ENCODE measurements at places on chromosomes 6 and 20.

- DNase-seq = no peak
These were observed 72.3 kb upstream of the IPCEF1 start for GRCh38 chr6:154428897-154429296.

GRCh38 chr6:21454262-21454661 is 139.3 kb upstream of the SOX4 start:
- DNase-seq = no peak

- no peak for DNase-seq
These were observed 248.7 kb upstream of the JAG1 start for GRCh38 chr20:10922506-10922905.

DNA sequence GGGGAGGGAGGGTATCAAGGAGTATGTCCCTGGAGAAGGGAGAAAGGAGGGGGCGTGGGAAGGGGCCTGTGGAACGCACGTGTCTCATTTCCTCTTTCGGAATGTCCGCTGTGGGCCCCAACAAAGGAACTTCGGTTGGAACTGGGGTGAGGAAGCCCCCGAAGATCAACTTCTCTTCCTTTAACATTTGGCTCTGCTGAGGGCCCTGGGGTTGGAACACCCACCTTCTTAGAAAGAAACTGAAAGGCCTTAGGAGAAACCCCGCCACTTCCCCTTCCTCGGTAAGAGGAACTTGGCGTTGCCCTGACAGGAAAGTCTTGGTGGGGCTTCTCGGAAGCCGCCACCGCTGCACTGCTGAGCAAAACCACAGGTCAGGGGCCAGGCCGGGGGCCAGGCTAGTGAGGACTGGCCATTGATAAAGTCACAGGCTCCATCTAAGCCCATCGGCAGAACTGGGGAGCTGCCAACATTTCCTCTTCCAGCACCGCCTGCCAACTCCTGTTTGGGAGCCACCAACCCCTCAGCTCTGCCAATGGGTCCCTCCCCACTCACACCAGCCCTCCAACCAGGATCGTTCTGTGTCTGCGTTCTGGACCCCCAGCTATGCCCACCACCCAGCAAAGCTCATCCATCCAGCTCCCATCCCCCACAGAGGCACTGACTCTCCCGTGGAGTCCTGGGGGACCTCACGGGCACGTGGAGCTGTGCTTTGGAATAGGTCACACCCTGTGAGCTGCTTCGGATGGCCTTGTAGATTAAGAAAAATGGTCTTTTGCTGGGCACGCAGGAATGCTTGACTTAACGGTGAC is 44.8 kb downstream of the FGD2 start:
- no peak for DNase-seq

DNA sequence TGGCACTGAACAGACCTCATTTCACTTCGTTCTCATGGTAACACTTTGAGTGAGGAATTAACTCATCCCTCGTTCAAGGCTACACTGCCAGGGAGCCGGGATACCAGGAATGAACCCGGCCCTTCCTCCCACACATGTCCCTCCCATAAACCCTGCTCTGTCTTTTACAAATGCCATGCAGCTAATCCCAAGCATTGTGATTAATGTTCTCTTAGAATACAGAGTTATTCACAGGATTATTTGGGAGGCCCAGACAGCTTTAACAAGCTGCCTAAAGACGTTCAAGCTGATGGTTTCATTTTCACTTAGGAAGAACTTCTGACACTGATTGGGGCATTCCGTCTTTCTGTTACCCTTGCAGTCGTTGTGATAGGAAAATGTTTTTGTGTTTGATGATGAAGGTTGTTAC is 42.5 kb upstream of the CD83 start:
- no peak for DNase-seq

DNA sequence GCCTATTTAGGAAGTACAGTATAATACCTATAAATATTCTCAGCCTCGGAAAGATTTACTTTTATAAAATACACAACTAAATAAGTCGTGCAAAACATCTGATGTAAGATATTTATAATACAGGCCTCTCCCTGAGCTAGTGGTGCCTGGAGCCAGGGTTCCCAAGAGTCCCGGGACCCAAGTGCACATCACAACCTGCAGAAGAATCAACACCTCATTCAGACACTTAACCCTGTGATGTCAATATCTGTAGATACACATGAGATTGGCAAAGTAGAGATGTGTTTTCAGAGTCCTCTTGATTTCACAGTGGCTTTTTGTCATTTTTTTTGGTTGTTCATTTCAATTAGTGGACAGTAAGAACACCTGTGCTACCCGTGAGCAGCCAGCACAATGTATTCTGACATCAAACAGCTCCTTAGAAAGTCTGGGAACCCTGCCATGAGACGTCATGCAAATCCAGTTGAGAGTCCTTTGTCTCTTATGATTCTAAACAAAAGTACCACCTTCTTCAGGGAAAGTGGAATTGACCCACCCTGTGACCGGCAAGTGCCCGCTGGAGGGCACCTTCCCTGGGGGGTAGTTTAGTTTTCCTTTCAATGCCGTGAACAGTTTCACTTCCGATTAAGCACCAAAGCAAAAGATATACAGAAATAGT is 101.6 kb downstream of the DACT2 start:
- DNase-seq = no peak

GRCh38 chr6:146202570-146202969 is 173.7 kb downstream of the GRM1 start:
- DNase-seq = no peak

DNA sequence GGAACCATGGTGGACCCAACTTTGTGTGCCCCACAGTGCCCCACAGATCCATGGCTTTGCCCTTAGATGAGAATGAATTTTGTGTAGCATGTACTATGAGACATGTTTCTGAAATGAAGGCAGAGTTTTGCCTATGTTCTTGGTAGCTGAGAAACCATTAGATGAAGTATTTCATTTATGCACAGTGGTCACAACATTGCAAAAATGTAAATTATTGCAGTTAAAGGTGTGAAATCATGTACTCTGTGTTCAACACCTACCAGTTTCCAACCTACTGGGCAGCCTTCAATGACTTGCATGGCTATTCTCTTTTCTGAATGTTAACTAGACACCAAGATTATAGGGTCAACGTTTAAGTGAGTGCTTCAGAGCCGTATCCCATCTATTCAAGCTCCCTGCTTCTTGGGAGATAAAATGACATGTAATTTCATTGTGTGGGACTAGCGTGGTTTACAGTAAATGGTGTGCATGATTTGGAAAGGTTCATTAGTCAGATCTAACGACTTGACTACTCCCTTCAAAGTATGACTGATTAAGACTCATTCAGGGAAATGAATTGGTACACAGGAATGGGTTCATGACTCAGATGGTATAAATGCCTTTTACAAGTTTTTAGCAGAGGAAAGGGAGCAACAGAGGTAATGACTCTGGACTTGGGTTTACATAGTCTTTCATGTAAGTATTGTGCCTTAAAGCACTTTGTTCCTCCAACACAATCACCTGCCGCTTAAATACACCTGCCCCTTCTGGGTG is 106.1 kb upstream of the AKIRIN2 start:
- DNase-seq = no peak

DNA sequence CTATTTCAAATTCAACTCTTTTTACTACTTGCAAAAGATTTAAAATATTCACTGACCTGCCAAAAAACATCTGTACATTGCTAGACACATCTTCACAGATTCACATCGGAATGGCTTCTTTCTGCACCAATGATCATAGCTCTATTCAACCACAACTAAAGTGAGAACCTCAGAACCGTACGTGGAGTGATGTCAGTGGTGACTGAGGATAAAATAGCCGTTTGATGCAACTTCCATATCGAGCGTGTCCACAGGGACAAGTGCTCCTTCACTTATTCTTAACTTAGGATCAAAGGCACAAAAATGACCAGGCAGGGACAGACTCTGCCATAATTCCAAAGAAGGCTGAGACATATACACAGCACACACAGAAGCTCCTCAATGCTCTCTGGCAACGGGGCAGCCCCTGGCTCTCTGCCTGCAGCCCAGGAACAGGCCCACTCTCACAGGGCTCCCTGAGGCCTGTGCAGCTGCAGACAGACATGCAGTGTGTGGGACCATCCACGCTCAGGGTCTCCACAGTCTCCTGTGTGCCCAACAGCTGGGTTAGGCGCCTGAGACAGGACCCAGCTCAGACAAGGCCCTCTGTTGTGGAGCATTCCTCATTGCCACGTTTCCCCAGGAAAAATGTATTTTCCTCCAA is 22.8 kb downstream of the FYN start:
- DNase-seq = no peak

DNA sequence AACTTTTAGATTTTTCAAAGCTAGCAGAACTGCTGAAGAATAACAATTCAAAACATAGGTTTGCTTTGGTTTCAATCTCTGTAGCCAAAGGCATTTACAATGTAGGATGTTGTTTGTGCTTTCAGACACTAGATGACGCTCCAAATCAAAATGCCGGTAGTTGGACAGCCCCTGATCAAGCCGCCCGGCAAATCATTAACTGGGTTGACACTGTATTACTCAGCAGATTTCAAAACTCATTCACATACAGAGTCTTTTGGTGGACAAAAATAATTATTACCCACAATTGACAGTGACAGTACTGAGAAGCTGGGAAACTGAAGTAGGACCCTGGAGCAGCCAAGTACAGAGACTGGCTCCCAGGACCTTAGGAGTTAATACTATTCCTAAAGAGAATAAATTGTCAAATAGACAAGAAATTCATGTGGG is 21.3 kb upstream of the HFE start:
- peak; percentile 79 for DNase-seq

DNA sequence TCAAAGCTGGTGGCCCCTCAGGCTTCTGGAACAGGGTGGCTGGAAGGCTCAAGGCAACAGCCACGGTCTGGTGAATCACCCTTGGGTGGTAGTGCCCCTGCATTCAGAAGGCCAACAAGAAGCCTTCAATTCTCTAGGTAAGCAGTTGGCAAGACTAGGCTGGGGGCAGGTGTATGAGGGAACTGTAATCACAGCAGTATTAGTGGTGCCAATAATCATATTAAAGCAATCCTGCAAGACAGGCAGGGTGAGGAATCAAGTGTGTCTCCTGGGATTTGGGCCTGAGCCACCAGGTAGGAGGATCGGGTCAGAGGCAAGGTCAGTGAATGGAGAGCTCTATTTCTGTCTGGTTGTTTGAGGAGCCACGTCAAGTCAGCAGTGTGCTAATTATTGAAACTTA is 24.9 kb upstream of the SCUBE3 start:
- no peak for DNase-seq

DNA sequence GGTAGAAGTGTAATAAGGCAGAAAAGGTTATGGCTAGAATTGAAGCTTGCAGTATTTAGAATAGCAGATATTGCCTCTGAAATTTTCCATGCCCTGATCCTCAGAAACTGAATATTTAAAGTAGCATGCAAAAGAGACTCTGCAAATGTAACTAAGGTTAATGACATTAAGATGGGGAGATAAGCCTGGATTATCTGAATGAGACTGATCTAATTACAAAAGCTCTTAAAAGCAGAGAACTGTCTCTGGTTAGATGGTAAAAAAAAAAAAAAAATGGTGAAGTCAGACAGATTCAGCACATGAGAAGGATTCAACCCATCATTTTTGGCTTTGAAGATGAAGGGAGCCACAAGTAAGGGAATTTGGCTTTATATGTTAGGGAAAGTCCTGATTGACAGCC is 503.7 kb upstream of the IRAK1BP1 start:
- no peak for DNase-seq

DNA sequence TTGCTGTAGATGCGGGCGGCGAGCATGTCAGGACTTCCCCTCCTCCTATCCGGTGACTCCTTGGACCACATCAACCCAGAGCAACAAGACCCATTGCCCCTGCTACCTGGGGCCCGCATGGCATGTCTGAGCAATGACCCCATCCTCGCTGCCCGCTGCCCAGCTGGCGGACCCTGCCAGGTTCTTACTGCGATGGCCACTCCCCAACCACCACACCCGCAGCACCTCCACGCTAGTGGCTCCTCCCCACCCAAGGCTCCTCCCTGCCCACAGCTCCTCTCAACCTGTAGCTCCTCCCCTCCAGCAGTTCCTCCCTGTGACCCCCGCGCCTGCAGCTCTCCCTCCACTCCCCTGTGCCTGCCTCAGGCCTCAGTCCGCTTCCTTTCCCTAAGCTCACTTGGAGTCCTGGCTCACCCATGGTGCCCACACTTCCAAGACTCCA is 17.6 kb upstream of the SERPINB9 start:
- no peak for DNase-seq

DNA sequence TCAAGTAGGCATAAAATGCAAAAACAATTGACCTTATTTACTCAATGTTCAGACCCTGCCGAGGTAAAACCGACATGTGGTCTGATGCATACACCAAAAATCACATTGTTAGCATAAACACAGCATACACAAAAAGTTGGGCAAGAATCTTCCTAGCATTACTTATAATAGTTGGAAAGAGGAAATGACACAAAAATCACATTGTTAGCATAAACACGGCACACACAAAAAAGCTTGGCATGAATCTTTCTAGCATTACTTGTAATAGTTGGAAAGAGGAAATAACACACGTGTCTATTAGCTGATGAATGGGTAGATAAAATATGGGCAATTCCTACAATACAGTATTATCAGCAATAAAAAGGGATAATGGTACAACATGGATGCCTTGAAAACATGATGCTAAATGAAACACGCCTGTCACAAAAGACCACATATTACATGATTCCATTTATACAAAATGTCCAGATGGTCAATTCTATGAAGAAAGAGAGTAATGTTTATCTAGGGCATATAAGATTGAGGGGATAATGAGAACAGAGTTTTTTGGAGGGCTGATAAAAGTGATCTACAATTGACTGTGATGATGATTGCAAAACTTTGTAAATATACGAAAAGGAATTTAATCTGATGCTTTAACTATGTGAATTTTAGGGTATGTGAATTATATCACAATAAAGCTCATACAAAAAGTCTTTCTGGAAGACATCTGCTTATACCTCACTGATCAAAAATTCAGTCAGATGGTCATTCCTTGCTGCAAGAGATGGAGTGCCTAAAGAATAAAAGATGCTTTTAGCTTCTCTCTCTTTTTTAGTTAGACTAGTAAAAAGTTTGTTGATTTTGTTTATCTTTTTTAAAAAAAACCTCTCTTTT is 1019.5 kb upstream of the CITED2 start:
- no peak for DNase-seq

GRCh38 chr6:65199683-65200082 is 507.3 kb downstream of the EYS start:
- DNase-seq = no peak

GRCh38 chr6:3801960-3802359 is 47.2 kb upstream of the FAM50B start:
- no peak for DNase-seq

GRCh38 chr20:40489886-40490285 is 199.2 kb downstream of the MAFB start:
- DNase-seq = no peak

DNA sequence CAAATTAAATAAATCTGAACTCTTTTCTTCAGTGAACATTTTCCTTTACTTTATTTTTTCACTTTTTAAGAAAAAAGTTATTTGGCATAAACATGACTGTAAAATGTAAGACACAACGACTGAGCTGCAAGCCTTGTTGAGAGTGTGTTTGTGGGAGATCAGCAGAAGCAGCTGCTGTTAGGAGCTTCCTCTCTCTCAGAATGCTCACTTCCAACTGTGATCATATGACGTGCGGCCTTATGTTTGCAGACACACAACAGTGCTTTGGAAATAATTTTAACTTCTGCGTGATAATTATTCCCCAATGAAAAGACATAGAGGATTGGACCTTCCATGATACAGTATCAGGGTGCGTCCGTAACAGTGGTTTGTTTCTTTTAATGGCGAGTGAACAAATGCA is 104.0 kb downstream of the ARHGAP18 start:
- DNase-seq = no peak

GRCh38 chr6:21710908-21711627 is 117.5 kb downstream of the SOX4 start:
- DNase-seq = no peak

GRCh38 chr6:29976588-29977424 is 34.5 kb downstream of the HLA-A start:
- DNase-seq = peak; percentile 26
